Right cardiac atrium (tissue), 5 donors: ENCODE measurements at places on chromosomes 1 and 21.
A peak's percentile ranks its signal among the peaks of the same experiment; 100 is the strongest.

DNA sequence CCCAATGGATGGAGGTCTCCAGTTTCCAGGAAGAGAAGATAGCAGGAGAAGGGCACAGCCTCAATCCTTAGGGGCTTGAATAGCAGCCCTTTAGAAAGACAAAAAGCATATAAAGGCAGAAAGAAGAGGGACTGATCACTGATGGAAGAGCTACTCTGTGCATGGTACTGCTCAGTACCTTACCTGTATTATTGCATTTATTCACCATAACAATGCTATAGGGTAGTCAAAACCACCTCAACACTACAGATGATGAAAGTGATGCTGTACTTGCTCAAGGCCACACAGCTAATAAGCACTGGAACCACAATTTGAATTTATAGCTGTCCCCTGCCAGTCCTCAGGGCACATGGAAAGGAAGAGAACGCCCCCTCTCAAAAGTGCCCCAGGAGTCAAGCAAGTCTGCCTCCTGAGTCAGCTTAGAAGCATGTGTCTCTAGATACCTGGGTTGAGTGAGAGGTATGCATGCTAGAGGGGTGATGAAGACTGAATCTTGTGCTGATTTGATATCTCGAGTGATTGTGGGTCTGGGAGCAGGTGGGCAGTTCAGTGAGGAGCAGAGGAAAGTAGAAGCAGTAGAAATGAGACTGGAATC is 13.6 kb downstream of the DDAH1 start:
- no peak for DNase-seq

DNA sequence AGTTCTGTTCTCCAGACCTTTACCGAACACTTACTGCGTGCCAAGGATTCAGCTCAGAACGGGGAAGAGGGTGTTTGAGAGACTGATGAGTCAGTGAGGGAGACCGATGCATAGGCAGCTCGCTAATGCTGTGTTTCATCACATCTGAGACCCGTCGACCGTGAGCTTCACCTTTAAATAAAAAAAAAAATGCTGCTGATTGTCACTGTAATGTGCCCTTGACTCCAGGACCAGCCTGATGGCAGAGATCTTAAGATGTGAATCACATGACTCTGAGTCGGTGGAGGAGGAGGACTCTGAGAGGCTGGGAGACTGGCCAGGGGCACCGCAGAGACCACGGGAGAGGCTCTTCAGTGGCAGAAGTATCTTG is 28.8 kb downstream of the SPSB1 start:
- no peak for DNase-seq

DNA sequence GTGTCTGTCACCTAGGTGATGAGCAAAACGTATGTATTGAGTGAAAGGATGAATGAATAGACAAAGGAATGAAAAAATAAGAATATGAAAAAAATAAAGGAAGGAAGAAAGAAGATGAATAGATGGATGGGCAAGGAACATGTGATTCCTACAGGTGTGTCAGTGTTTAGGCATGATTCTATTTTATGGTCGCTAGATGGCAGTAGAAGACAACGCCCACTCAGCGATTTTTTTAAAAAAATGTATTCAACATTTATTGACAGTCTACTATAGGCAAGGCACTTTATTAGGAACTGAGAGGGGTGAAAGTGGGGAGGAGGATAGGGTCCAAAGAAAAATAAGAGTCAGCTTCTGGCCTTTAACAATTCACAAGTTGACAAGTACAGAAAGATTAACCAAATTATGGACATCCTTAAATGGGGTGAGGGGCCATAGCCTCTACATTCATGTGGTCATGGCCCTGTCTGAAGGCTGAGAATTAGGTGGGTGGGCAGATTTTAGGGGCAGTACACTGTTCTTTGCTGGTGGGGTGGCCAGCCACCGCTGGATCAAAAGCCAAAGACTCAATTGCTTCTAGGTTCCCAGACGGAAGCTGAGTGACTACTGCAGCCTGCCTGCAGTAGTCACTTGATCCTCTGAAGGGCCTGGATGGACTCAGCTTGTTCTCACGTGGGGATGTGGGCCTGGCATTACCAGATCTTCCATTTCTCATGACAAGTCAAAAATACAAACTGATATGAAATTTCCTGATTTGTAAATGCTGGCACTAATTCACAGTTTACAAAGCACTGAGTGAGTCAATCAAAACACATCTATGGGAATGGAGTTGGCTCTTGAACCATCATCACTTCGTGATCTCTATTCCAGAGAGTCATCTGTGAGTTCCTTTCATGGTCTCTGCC is 83.9 kb downstream of the FASLG start:
- no peak for DNase-seq

DNA sequence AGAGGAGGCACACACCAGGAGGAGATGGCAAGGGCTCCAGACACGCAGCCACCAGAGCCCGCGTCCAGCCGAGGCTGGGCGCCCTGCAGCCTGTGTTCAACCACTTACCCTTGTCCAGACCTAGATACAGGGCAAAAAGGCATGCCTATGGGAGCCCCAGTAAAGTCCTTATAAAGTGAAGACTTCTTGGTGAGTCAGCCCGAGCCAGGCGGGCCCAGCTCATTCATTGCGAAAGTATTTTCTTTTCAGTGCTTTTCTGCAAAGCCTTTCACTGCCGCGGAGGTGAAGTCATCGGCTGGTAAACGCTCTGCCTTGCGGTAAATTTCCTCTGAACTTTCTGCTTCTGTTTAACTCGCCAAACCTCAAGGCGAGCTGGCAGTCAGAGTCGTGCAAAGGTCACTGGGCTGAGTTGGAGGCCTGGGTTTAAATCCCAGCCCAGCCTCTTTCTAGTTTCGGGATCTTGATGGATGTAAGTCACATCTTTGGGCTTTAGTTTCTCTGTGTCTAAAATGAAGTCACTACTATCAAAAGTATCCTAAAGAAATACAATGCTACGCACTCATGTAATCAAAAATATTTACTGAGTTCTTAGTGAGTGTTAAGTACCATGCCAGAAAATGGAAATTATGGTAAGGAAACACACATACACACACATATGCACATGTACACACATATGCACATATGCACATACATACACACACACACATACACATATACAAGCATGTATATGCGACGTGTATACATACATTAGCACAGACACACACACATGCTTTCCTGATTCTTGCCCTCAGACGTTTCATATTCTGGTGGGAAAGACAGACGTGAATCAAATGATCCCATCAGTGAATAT is 54.7 kb upstream of the IFFO2 start:
- peak; percentile 86 for DNase-seq

DNA sequence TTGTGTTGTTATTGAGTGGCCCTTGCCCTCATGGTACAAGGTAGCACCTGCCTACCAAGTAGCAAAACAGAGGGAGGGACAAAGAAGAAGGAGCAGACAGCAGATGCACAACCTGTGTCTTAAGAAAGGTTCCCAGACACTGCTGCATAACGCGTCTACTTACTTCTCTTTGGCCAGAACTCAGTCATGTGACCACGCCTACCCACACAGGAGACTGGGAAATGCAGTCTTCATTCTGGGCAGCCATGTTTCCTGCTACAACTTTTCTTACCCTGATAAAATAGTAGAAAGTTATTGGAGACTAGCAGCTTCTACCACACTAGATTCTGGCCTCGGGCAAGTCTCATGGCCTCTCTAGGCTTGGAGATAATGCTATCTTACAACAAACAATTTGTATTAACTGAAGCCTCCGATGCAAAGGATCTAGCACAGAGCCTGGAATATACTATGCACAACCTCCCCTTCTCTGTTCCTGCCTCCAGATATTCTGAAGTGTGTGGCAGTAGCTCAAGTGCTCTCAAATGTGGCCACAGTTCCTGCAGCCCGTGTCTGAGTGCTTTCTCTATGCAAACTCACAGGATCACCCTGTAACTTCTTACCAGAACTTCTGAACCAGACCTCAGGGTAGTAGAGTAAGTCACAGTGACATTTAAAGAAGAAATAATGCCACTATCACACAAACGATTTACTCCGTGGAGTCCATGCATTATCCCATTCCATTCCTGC is 34.1 kb upstream of the BTG2 start:
- peak; percentile 69 for DNase-seq

DNA sequence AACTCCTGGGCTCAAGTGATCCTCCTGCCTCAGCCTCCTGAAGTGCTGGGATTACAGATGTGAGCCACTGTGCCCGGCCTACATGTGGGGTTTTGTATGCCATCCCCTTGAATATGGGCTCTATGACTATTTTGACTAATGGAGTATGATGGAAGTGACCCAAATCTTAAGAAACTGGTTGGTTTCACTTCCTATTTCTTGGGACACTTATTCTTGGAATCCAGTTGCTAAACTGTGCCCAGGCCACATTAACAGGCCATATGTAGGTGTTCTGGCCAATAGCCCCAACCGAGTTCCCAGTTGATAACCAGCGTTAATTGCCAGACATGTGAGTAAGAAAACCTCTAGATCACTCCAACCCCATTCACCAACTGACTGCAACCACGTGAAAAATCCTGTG is 36.3 kb upstream of the CLIC4 start:
- DNase-seq: peak; percentile 14

GRCh38 chr1:212612041-212612961 is 3.7 kb downstream of the ATF3 start:
- DNase-seq: no peak

DNA sequence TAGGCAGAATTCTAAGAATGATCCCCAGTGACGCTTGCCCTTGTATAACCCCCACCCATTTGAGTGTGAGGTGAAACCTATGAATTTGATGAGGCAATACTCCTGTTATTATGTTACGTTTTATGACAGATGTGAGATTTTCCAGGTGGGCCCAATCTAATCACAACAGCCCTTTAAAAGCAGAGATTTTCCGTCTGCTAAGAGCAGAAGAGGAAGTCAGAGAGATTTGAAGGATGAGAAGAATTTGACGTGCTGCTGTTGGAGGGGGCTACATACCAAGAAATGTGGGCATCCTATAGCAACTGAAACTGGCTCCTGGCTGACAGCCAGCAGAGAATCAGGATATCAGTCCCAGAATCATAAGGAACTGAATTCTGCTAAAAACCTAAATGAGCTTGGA is 2.4 kb upstream of the SLC19A2 start:
- DNase-seq: no peak

DNA sequence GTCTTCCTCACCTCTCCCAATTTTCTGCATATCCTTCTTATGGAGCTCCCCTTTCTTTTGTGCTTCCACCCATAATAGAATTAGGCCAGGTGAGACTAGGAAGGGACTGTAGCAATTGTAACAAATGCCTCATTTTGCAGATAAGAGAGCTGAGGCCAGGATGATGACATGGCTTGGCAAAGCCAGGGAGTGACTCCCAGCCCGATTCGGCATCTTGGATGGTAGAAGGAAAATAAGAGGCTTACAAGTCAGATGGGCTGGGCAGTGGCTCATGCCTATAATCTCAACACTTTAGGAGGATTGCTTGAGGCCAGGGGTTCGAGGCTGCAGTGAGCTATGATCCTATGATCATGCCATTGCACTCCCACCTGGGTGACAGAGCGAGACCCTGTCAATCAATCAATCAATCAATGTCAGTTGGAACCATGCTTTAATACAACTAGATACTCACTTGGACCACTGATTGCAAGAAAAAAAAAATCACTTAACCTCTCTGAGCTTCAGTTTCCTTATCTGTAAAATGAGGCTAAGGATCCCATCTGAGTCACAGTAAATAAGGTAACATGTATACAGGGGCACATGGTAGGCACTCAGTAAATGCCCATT is 51.6 kb downstream of the PLEKHA6 start:
- DNase-seq: no peak

- DNase-seq: no peak
These were observed 102.3 kb downstream of the CDC42BPA start for GRCh38 chr1:227215863-227216510.

GRCh38 chr21:14401217-14401616 is 18.3 kb upstream of the HSPA13 start:
- DNase-seq: no peak

DNA sequence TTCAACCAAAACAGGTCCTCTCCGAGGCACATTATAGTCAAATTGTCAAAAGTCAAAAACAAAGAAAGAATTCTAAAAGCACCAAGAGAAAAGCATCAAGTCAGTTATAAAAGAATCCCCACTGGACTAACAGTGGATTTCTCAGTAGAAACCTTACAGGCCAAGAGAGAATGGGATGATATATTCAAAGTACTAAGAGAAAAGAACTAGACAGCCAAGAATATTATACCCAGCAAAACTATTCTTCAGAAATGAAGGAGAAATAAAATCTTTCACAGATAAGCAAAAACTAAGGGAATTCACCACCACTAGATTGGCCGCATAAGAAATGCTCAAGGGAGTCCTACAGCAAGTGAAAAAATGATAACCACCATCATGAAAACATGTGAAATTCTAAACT is 16.1 kb downstream of the OLFML3 start:
- no peak for DNase-seq

GRCh38 chr1:53665996-53666395 is 73.0 kb downstream of the GLIS1 start:
- DNase-seq: no peak

DNA sequence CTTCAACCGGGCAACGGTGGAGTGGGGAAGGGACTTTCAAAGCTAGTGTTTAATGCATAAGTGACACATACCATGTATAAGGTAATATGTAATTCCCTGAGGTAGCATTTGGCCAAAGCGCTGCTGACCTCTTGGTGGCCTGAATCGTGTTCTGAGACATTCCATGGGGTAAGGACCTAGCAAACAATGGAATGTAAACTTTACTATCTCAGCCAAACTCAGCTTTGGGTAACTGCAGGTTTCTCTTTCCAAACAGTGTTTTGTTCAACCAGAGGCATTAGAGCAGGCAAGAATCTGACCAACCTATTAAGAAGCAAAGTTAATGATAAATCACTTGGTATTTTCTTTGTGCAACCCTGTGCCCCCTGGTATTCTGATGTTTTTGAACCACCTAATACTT is 22.0 kb downstream of the TGFB2 start:
- no peak for DNase-seq
